Right ventricle myocardium superior (tissue), 1 donor: ENCODE measurements at places on chromosomes 1 and 21.

DNA sequence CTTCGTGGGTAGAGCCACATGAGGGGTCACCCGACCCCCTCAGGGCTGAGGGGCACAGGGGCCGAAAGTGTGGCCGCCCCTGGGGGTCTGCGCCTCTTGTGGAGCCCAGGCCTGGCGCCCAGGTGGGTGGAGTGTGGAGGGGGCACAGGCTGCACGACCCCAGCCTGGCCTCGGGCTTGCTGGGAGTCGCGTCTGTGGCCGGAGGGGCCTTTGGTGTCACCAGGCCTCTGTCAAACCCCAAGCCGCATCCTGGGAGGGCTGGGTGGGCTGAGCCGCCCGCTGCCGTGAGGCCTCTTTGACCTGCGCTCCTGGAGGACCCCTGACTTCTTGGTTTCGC lies 60.7 kb downstream of the FAAP20 start:
- DNase-seq: no peak

DNA sequence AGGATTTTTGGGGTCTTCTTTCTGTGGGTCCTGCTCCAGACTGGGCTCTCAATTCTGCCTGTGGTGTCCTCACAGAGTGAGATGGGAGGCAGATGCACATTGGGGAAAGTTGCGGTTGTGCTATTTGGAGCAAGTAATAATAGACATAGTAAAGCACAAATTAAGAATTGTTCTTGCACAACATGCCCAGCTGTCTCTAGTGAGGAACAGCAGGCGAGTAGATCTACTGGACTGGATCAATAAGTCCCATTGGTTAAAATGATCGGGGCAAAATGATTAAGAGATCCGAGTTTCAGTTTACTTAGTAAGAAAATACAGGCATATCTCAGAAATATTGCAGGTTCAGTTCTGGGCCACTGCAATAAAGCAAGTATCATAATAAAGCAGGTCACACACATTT lies 448.3 kb upstream of the PROX1 start:
- DNase-seq: no peak

DNA sequence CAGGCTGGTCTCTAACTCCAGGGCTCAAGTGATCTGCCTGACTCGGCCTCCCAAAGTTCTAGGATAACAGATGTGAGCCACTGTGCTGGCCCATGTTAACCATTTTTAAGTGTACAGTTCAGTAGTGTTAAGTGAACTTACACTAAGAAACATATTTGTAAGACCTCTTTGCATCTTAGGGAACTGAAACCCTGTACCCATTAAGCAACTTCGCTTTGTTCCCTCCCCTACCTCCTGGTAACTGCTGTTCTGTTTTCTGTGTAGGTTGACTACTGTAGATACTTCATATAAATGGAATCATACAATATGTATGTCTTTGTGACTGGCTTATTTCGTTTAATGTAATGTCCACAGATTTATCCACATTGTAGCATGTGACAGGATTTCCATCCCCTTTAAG lies 11.0 kb downstream of the NUDC start:
- no peak for DNase-seq

DNA sequence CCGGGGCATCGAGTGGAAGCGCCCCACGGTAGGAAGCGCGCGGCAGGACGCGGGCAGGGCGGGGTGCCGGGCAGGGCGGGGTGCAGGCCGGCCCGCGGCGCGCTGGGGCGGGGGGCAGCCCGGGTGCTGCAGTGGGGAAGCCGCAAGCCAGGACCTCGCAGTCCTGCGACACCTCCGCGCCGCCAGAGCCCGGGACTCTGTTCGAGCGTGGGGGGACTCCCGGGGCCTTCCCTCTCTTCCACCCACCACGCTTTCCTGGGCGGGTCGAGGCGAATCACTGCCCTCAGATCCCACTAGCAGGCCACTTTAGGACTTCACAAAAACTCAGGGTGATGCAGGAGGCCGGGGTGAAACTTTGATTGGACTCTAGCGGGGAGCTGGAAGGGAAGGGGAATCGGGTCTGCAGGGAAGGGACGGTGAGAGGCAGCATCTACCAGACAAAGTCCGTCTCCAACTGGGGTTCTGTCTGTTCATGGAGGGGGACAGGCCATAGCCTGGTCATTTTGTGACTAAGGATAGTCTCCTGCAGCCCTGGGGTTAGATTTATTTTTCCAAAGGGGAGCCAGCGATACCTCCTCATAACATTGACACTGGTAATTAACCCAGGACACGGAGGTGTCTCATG lies 623 bp downstream of the CAPN2 start:
- DNase-seq: peak; percentile 56

DNA sequence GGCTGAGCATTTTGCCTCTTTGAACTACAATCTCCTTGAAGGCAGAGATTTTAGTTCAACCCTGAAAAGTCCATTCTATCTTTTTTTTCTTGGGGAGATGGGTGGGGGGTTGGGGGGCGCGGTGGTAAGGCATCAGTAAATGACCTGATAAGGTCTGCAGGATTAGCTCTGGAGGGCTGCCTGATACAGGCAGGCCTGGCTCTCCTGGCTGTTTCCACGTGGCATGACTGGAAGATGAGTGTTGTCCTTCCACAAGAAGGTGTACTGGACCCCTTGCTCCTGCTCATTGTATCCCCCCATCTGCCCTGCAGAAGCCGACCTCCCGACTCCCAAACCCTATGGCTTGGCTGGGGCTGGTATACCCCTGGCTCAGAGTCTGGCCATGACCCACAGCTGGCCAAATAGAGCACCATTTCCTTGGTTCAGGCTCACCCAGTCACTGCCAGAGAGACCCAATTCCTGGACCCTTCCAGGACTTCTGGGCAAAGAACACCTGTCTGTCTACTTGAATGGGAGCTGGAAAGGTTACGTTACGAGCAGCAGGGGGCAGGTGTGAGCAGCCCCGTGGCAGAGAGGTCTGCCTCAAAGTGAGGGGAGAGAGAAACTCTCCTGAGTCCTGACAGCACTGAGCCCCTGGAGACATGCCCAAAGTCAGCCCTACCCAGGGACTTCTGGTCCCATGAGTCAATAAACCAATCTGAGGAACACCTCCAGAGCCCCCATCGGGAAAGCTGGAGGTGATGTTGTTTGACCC lies 17.0 kb downstream of the DHRS3 start:
- no peak for DNase-seq

DNA sequence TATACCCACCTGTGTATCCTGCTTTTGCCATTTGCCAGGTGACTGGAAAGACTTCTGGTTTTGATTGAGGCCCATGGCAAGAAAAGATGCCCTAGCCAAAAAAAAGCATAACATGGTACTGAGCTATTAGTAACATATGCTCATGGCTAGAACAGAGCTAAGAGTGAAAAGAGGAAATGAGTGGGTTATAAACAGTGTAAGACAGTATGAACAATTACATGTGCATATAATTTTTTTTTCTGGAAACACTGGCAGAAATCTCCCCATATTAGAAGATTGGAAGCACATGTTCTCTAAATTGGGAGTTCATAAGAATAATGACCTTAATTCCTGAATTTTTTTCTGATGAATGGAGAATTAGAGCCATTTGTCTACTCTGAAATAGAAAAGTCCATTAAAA lies 41.2 kb upstream of the PDC start:
- DNase-seq: no peak

GRCh38 chr1:113930499-113931161 lies 1.5 kb downstream of the HIPK1 start:
- DNase-seq: no peak

- DNase-seq: no peak
Measured at GRCh38 chr1:88990426-88990825, 2.0 kb downstream of the KYAT3 start.

- no peak for DNase-seq
Measured at GRCh38 chr1:114302821-114303220, 149.2 kb upstream of the SYT6 start.

- no peak for DNase-seq
Measured at GRCh38 chr1:33007190-33008050, 29.3 kb downstream of the AK2 start.

DNA sequence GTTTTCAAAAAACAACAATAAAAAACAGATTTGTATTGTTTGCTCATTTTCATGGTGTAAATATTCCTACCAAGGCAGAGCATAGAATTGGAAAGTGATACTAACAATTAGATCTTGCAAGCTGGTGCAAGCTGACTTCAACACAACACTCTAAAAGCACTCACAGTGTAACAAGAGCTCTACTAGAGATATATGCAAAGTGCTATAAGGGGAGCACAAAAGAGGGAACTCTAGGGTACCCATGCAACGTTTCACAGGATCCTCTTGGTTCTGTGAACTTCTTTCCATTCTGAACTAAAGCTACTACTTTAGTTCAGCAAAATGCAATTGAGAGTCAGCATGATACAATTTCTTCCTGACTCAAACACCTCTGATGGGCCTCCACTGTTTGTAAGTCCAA lies 78.3 kb downstream of the ATP1B1 start:
- DNase-seq: no peak

- DNase-seq: no peak
Measured at GRCh38 chr1:93414749-93415148, 33.2 kb upstream of the FNBP1L start.

GRCh38 chr21:18142655-18143054 lies 102.0 kb upstream of the CHODL start:
- no peak for DNase-seq

DNA sequence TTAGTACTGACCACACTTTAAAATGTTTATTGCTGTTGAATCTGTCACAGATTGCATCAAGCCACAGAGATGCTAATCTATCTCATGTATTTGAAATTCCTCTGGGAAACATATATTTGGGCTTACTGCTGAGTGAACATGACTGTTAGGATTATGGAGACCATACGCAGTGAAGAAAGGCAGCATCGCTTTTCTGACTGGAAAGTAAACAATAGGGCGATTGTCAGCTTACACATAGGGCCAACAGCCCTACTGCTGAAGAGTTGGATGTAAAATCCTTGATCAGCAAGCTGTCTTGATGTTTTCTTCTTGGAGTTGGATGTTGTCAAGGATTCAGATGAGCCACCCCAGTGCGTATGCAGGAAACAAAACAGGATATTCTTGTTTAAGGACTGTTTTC lies 368.7 kb upstream of the ADGRL2 start:
- DNase-seq: no peak

- DNase-seq: no peak
Measured at GRCh38 chr21:46564391-46564790, 40.5 kb downstream of the S100B start.

- no peak for DNase-seq
Measured at GRCh38 chr1:47906009-47906432, 91.2 kb downstream of the TRABD2B start.

- DNase-seq: no peak
Measured at GRCh38 chr1:55526716-55527115, 311.6 kb upstream of the USP24 start.

GRCh38 chr21:21165063-21165645 lies 166.9 kb downstream of the NCAM2 start:
- DNase-seq: no peak

DNA sequence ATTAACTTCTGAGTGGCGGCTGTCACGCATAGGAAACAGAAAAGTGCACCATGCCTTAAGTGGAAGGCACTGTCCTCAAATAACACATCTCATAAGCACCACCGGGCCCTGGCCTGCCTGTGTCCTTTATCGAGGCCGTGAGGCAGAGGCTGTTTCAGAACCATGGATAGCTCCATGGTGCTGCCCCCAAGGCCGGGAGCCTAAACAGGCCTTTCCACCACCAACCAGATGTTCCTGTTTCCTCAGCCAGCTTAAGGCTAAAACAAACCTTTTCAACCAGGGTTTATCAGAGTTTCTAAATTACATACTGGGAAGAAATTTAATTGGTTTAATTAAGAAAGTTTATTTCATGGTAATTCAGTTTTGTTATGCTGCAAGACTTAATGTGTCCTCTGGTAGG lies 114.4 kb downstream of the DMRTA2 start:
- DNase-seq: no peak

GRCh38 chr1:17671741-17672140 lies 83.4 kb upstream of the ACTL8 start:
- no peak for DNase-seq

GRCh38 chr1:88662723-88663122 lies 21.4 kb upstream of the PKN2 start:
- DNase-seq: no peak

- DNase-seq: no peak
Measured at GRCh38 chr1:36657826-36658225, 175.1 kb upstream of the CSF3R start.

DNA sequence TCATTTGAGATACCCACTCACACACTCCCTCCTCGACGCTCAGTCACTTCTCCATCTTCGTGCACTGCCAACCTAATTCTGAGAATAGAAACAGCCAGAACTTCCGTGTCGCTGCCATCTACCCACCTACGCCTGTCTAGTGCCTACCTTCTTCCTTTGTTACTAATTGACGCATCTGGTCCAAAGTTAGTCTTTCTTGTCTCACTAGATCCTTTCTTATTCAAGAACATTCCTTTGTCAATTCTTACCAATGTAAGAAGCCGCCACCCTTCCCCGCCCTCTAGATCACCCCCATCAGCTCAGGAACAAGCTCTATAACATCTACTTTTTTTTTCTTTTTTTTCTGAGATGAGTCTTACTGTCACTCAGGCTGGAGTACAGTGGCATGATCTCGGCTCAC lies 3.7 kb downstream of the PADI6 start:
- no peak for DNase-seq

DNA sequence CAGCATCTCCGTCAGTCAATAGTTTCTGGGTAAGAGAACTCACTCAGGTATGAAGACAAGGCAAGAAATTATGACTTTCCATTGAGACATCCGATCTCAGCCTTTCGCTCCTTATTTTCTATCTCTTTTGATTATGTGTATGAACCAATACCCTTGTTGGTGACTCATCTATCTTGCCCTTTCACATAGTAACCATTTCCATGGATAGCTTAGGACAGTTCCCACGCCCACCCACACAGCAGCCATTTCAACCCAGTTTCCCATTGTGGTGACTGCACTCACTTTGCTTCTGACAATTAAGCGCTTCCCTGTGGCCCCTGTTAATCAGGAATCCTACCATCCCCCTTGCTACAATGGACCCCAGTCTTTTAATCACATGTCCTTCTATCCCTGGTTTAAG lies 210.6 kb upstream of the ADGRL2 start:
- DNase-seq: no peak

DNA sequence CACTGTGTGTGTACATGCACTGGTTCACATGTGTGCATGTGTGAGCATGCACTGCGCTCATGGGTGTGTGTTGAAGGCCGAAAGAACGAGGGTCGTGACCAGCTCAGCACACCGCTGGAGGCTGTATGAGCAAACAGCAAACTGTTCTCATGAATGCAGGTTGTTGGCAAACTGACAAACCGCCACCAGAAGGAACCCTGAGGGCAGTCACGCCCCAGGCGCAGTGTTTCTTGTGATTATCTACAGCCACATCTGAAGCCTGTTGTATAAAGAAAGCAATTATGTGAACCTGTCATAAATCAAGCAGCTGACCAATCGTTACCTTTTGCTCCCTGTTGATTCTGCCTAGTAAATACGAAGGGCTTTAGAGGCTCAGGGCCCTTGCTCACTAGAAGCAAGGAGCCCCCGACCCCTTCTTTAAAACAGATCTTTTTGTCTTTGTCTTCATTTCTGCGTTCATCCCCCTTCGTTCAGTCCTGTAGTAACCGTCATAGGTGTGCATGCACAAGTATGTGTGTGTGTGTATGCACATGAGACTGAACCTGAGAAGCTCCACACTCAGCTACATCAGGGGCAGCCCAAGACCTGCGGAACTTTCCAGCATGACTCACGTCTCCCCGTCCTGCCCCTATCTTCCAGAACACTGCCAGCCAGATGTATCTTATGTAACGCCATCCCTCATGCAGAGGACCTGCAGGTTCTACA lies 16.8 kb upstream of the RIPK4 start:
- DNase-seq: no peak

GRCh38 chr1:41380979-41381691 lies 19.9 kb downstream of the FOXO6 start:
- DNase-seq: peak; percentile 76

- no peak for DNase-seq
Measured at GRCh38 chr1:151537112-151537511, 3.0 kb upstream of the TUFT1 start.
